Stimulated activated CD4-positive, alpha-beta T cell treated with anti-CD3 and anti-CD28 coated beads, TNF-alpha, amount 100 ng/mL, for 1 hour (primary cell): ENCODE measurements at places on chromosomes 5 and 9.

DNA sequence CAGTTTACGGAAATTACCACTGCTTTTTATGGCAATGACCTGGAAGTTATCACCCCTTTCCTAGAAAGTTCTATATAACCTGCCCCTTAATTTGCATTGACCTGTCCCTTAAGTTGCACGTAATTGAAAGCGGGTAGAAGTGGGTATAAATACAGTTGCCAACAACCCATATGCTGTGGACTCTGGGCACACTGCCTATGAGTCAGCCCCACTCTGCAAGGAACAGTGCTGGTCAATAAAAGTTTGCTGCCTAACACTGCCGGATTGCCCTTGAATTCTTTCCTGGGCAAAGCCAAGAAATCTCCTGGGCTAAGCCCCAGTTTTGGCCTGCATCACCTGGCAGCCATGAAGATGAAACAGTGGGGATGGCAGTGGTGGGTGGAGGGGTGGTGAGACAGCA, 23.9 kb upstream of the CLPTM1L start:
- no peak for DNase-seq

DNA sequence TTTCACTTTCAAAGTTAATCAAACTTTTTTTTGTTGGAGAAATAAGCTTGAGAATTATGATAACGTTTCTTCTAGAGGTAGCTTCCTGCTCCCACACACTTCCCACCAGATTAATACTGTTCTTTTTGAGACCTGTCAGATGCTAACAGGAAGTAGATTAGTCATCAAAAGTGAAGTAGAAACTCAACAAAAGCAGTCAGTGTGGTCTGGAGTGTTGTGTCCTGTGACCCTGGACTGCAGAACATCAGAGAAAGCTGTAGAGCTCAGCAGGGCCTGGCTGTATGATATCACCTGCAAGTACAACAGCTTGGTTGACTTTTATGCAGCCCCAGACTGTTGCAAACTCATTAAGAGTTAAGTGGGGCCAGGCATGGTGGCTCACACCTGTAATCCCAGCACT, 495.7 kb upstream of the CYLC2 start:
- no peak for DNase-seq

GRCh38 chr9:82820186-82820585, 242.8 kb downstream of the RASEF start:
- DNase-seq: no peak

GRCh38 chr5:94778732-94779131, 160.3 kb downstream of the SLF1 start:
- no peak for DNase-seq

DNA sequence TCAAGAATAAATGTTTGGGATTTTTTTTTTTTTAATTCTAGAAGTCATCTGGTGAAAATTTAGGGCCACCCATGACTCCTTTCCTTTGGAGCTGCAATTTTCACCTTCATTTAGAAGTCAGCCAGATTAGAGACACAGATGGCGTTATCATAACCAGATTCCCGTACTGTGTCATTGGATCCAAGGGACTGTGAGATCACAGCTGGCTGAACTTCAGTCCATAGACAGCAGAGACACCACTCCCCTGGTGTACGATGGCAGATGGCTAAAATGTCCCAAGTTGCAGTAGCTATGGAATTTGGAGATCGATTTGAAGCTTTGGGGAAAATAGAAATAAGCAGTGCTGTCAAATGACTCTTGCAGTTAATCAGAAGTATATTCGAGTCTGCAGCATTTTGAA, 216.3 kb downstream of the RFK start:
- no peak for DNase-seq
